ENCODE measurements at places on chromosomes 2 and 18. TPM values are rescaled to one million over a fixed set of nuclear protein-coding genes. Genes with fewer than 3 reads are reported as not detected.

- no peak for DNase-seq
Observed at GRCh38 chr2:212994976-212995375, 156.4 kb downstream of the IKZF2 start.

The SKA1 gene
- 0.54 TPM for total RNA-seq

The ATP6V1C2 gene
- total RNA-seq, result 37.1 TPM

- DNase-seq, result peak; percentile 29
Observed at GRCh38 chr2:10883066-10883465, 28.7 kb upstream of the KCNF1 start.

DNA sequence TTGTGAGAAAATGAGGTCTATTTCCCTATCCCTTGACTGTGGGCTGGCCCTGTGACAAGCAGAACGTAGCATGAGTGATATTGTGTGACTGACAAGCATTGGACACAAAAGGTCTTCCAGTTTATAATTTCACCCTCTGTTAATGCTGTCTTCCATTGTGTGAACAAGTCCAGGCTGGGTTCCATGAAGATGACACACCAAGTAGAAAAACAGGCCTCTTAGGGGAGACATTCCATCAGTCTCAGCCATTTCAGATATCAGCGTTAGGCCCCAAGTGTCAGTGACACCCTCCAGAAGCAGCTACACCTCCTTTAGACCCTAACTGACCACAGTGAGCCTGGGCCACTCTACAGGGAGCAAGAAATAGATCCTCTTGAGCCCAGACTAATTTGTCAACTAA, 511.3 kb downstream of the FBXO15 start:
- no peak for DNase-seq

DNA sequence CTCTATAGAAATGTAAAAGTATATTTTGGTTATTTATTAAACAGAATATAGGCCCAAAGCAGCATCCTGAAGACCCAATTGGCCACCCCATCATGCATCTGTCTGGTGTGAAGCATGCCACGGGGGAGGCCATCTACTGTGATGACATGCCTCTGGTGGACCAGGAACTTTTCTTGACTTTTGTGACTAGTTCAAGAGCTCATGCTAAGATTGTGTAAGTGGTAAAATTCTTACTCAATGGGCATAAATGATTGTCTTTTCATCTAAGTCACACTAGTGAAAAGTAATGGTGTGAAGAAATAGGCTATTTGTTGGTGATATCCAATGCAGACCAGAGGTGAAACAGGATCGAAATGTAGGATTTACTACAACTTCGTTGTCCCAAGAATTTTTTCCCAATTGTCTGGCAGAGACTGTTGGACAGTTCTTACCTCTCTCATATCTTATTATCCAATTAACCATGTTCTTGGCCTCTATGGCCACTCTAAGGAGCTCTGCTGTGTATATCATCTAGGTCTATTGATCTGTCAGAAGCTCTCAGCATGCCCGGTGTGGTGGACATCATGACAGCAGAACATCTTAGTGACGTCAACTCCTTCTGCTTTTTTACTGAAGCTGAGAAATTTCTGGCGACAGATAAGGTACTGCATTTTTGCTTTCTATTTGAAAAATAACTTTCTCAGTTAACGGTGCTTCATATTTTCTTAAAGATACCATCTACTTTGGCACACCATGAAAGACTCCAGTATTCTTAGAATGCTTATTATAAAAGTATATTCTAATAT, 35.0 kb downstream of the AOX1 start:
- DNase-seq, result no peak

The BCL2 gene
- 22.5 TPM for total RNA-seq

GRCh38 chr2:12008425-12009061, 262.1 kb downstream of the LPIN1 start:
- no peak for DNase-seq

GRCh38 chr2:2036686-2037085, 292.4 kb upstream of the PXDN start:
- no peak for DNase-seq

The ERFE gene
- 0.40 TPM for total RNA-seq

The TXNDC2 gene
- total RNA-seq, result not detected

DNA sequence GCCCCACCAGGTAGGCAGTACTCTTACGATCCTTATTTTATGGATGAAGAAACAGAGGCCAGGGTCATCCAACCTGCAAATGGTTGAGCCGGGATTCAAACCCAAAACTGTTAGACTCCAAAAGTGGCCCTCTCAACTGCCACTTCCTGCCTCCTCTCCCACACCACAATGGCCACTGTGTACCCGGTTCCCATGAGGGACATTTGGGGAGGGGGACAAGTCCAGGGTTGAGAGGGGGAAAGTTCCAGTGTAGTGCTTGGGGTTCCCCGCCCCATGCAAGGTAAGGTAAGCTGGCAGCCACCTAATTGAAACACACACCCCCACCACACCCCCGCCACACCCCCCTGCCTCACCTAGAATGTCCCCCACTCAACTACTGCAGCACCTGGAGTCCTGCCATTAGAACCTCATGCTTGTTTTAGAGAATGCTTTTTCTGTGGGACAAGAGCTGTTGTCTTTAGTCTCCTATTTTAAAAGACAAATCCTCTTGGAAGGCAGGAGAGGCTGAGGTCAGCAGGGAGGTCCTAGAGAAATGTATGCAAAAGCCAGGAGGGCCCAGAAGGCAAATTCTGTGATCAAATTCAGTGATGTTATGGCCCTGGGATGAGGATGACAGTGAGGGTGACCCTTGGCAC, 145.2 kb downstream of the ZFP36L2 start:
- DNase-seq, result peak; percentile 14

The COL4A4 gene
- 1.2 TPM for total RNA-seq

The MROH2A gene
- total RNA-seq, result 0.27 TPM

DNA sequence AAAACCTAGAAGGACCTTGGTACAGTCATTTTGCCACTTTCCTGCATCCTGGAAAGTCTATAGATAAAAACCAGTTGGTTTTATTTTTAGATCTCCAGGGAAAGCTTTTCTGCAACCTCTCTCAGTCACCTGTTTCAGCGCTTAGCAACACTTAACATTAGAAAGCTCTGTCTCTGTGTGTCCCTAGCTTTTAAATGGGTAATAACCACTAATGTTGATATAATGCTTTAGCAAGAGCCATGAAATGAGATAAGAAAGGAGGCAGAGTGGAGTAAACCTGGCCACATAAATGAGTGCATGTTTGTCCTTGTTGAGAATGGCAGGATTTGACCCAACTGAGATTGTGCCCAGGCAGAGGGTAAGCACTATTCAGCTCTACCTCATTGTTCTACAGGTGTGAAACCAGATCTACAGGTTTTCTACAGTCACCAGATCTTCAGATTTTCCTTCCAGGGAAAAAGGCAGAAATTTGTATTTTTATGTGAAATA, 44.8 kb downstream of the MARCHF4 start:
- DNase-seq, result no peak

The TNFAIP6 gene
- total RNA-seq, result not detected

GRCh38 chr18:69674966-69675365, 272.7 kb downstream of the CD226 start:
- DNase-seq, result no peak

DNA sequence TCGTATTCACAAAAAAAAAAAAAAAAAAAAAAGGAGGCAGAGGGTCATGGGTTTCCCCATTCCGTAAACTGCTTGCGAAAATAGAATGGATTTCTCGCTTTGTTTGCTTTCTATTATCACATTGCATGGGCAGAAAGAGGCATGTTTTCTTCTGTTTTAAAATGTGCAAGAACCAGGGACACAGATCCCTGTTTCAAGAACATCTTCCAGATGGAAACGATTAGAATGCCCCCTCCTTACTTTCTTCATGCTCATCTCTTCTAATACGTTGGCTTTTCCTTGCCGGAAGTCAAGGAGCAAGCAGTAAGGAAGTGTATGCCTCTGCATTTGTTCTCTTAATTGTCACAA, 51.0 kb upstream of the ZNF516 start:
- DNase-seq, result no peak

DNA sequence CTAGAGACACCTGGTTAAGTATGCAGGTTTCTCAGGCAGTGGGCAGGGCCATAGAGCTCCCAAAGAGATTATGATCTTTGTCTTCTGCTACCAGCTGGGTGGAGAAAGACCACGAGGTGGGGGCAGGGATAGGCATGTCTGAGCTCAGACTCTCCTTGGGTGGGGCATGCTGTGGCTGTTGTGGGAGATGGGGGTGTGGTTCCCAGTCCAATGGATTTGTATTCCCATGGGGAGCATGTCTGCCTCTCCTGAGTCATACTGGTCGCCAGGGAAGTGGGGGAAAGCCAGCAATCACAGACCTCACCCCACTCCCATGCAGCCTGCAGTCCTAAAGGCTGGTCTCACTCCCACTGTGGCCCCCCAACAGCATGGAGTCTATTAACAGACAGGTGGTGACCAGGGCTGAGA, 31.4 kb upstream of the RHOB start:
- peak; percentile 45 for DNase-seq

DNA sequence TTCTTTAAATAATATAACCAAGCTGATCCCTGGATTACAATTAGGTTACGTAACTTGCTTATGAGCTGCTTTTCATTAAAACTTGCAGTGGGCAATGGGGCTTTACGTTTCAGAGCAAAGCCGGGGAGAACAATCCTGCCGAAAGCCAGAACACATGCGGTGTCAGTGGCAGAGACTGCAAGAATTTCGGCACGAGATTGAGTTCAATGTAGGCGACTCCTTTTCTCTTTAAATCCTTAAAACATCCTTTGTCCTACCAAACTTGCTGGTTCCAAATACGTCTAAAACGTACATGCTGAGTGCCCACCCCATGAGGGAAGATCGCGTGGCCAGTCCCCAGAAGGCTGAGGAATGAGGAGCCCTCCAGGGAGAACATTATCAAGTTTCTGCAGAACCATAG, 36.8 kb upstream of the NCOA1 start:
- DNase-seq, result no peak

DNA sequence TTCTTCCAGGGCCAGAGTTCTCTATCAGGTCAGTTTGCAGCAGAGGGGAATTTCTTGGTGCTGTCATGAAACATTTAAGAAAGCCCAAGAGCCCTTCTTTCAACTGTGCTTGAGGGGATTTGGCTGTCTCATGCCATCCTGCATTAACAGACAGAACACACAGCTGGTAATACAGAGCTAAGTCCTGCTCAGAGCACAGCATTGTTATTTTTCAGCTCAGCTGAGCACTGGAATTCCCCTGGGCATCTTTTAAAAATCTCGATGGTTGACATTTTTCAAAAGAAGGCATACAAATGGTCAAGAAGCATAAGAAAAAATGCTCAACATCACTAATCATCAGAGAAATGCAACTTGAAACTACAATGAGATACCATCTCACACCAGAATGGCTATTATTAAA, 14.9 kb upstream of the IL1R2 start:
- no peak for DNase-seq

- DNase-seq, result no peak
Observed at GRCh38 chr18:57655740-57656139, 34.1 kb upstream of the NARS1 start.

- no peak for DNase-seq
Observed at GRCh38 chr2:236867441-236868260, 218.0 kb upstream of the COPS8 start.

DNA sequence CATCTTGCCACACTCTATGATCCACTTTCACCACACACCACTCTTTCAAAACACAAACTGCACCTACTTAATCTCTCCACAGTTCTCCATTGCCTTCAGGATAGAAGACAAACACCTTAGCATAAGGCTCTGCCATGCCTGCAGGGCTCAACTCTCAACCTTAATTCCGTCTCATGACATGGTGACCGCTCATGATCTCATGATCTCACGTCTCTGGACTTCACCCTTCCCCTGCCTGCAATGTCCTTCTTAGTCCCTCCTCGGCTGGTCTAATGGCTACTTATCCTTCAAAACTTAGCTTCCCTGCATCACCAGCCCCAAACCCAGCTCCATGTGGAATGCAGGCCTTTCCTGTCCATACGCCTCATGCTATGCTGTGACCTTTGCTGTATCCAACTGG, 85.3 kb downstream of the ACVR1 start:
- DNase-seq, result no peak

- DNase-seq, result no peak
Observed at GRCh38 chr2:200348897-200349563, 42.5 kb downstream of the SPATS2L start.

The TGFA gene
- total RNA-seq, result 51.6 TPM

DNA sequence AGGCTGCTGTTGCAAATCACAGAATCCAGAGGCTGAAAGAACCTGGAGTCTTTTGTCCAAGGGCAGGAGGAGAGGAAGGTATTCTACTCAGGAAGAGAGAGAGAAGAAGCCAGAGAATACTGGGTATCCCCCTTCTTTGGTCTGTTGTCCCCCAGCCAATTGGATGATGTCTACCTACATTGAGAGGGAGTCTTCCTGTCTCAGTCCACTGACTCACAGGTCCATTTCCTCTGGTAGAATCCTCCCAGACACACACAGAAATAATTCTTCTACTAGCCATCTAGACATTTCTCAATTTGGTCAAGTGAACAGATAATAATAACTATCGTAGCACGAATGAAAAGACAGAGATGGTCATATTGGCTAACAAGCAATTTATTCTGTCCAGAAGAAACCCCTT, 416.4 kb upstream of the UBE2E3 start:
- DNase-seq, result no peak

DNA sequence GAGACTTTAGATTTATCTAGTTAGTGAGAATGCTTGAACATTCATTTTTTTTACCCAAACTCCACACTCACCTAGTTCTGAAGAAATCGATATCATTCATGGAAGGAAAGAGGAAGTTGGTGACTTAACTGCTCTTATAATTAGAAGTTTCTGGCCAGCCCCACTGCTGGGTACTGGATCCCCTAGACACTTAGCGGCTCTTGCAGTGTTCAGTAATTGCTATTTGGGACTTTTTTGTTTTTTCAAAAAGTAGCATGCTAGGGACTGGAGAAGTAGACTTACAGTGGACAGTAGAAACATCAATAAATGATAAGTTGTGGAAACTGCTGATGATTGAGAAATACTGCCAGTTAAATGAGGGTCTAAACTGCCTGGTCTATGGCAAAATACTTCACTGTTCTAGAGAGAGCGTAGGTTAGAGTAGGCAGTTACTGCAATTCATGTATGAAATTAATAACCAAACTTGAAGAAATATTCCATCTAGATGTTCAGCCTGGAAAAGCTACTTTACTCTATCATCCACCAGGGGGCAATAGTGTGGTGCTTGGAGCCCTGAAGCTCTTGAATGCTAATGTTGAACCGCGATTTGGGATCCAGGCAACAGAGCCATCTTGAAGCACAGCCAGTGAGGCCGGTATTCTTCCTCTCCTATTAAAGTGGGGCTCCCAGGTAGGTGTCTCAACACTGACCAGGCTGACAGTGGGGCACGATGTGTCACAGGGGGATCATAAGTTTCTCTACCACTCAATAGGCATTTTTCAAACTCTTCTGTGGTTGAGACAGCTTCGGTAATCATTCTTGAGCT, 146.1 kb upstream of the SESTD1 start:
- peak; percentile 66 for DNase-seq

The RIT2 gene
- not detected for total RNA-seq

The MEP1B gene
- 477 TPM for total RNA-seq

- DNase-seq, result no peak
Observed at GRCh38 chr18:54690198-54690597, 99.2 kb downstream of the DYNAP start.

- DNase-seq, result no peak
Observed at GRCh38 chr2:64943387-64944150, 45.6 kb upstream of the SLC1A4 start.

The SNORC gene
- 3.5 TPM for total RNA-seq

The ESPNL gene
- not detected for total RNA-seq

GRCh38 chr2:127324635-127325034, 30.7 kb upstream of the ERCC3 start:
- DNase-seq, result no peak

- no peak for DNase-seq
Observed at GRCh38 chr2:49288113-49288705, 133.9 kb upstream of the FSHR start.
